ENCODE measurements at places on chromosomes 2 and 18.

DNA sequence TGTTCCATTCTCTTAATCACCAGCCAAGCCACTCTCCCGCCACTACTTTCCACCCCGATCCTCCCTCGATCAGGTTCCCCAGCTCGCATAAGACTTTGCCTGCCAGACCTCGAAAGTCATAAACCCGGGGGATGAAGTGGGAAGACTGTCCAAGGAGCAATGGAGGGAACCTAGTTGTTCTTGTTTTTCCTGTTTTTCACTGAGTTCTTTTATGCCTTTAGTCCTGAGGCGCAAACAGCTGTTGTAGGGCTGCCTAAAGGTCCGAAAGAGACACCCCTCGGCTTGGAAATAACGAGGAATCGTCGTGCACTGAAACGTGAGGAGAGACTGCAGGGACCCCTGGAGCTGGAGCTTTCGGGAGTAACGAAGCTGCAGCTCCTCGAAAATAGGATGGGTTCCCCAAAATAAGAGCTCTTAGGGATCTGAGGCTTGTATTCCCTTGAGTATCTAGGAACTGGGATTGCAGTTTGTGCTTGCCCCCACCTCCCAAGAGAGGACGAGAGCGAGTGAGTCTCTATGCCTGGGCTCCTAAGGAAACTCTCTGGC lies 1.7 kb upstream of the HOXD12 start:
- no peak for DNase-seq

DNA sequence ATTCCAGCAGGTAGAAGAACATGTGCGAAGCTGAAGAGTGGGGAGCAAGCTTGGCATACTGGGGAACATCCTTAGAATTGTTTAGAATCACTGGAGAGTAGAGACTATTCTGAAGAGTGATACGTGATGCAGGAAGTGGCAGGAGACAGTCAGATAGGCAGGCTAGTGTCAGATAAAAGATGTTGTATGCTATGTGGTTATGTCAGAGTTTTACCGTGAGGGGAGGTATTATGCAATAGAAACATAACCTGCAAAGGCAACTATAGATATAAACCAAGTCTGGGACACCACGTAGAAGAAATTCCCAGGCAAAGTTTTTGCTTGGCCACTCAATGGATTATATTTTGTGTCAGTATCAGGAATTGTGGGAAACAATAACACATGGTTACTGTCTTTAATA lies 62.0 kb upstream of the ZSWIM2 start:
- no peak for DNase-seq

GRCh38 chr2:37993143-37993542 lies 68.1 kb downstream of the RMDN2 start:
- no peak for DNase-seq

DNA sequence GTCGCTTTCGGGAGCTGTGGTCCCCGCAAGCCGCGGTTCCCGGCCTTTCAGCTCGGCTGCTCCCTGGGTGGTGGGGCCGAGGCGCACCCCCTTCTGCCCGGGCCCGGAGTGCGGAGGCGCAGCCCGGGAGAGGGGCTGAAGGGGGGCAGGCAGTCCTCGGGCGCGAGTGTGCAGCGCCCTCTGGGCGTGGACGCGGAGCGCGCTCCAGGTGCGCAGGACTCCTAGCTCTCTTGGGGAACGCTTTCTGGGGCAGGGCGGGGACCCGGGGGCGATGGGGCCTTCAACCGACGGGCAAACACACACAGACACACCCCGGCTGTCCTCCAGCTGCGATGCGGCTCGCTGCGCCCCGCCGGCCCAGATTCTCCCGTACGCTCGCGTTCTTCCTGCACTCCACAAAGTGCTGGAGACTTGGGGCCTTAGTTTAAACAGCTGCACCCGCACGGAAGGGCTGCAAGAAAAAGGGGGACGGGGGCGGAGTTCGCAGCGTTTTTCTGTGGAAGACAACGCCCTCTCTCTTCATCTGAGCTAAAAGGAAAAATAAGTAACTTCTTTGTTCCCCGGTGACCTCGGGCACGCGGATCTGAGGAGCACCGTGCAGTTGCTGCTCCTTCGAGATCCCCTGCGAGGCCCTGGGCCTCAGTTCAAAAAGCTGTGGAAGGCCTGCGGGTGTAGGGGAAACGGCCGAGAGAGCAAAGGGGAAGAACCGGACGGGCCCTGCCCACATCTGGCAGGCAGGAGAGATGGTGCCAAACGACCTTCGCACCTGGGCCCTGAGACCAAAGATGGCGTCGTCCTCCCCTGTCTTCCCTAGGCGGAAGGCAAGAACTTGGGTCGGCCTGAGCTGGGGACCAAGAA lies 593 bp upstream of the SDC1 start:
- peak; percentile 8 for DNase-seq

DNA sequence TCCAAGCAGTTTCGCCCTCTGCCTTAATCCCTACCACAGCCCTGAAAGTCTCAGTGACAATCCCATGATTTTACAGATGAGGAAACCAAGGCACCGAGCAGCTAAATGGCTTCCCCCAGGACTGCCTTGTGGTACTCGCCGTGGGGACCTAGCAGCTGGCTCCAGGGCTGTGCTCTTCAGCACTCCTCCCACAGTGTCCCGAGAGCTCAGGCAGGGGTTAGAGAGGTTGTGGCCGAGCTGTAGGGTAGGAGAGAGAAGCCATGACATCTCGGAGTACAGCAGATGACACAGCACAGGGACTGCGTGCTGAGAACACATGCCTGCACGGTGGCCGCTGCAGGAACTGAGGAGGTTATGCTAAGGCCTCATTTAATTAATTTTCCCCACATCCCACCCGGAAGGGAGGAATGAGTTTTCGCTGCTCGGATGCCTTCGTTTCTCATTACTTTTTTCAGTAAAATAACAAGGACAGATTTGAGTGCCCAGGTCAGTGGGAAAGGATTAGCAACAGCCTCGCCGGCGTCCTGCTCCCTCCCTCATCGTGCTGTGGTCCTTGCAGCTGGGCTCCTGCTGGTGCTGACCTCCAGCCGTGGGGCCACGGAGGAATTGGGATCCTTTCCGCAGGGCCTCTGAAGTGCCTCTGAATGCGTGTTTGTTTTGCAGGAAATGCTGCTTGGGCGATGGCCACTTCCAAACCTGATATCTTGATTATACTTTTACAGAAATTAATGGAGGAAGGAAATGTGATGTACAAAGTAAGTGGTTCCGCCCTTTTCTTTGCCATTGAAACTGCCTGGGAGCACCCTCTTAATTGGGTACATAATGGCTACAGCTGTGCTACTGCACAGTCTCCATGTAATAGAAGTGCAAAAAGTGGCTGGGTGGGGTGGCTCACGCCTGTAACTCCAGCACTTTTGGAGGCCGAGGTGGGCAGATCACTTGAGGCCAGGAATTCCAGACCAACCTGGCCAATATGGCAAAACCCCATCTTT lies 61.2 kb downstream of the WDSUB1 start:
- no peak for DNase-seq

- DNase-seq = no peak
Observed at GRCh38 chr2:24816884-24817283, 23.7 kb downstream of the CENPO start.

DNA sequence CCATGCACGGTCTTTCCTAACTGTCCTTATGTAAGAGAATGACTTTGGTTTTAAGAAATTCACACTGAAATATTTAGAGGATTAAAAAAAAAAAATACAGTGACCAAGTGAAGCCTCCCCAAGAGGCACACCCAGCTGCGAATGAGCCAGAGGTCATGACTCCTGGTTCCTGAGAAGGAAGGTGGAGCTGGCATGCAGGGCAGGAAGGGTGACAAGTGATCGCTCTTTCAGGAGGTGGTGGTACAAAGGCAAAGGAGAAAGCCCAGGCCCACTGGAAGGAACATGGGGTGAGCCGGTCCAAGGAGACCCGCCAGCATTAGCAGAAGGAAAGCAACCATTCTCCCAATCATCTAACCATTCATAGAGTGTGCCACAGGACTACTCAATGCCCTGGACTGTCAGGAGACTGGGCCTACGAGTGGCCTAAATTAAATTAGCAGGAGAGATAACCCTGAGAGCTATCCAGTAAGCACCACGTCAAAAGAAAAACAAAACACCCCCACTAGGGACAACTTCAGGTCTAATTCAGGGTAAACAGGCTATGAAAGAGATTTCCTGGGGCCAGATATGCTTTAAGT lies 7.8 kb downstream of the INO80C start:
- DNase-seq = no peak

DNA sequence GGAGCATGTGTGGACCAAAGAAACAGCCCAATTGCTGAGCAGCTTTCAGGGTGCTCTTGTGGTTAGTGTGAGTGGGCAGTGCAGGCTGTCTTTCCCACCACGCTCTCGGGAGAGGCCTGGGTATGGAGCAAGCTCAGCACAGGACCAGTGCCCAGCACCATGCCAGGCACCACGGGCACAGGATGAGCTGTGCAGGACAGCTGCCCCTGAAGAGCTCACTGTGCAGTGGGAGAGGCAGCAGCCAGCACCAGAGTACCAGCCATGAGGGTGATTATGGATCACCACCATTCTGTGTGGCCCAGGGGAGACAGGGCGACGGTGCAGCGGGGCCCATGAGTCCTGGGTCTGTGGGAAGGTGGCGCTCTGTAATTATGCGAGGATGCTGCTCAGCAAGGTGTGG lies 29.7 kb upstream of the FAHD2A start:
- no peak for DNase-seq

- DNase-seq = no peak
Observed at GRCh38 chr2:8984157-8984556, 19.3 kb downstream of the MBOAT2 start.

DNA sequence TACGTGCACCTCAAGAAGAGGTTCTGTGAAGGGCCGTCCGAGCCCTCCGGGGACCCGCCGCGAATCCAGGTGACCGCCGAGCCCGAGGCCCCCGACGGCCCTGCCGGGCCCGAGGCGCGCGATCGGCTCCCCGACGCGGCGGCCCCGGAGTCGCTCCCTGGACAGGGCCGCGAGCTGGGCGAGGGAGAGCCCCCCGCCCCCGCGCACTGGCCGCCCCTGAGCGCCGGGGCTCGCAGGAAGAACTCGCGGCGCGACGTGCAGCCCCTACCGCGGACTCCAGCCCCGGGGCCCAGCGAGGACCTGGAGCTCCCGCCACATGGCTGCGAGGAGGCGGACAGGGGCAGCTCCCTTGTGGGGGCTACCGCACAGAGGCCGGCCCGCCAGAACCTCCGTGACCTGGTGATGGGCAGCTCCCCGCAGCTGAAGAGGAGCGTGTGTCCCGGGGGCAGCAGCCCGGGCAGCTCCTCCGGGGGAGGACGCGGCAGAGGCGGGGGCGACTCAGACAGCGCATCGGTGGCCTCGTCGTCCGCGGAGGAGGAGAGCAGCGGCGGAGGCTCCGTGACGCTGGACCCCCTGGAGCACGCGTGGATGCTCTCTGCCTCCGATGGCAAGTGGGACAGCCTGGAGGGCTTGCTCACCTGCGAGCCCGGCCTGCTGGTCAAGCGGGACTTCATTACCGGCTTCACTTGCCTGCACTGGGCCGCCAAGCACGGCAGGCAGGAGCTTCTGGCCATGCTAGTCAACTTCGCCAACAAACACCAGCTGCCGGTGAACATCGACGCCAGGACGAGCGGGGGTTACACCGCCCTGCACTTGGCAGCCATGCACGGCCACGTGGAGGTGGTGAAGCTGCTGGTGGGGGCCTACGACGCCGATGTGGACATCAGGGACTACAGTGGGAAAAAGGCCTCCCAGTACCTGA lies 812 bp downstream of the SOWAHC start:
- no peak for DNase-seq

GRCh38 chr2:42086500-42086953 lies 38.7 kb downstream of the PKDCC start:
- peak; percentile 78 for DNase-seq

GRCh38 chr2:149489452-149489851 lies 98.1 kb downstream of the MMADHC start:
- no peak for DNase-seq

DNA sequence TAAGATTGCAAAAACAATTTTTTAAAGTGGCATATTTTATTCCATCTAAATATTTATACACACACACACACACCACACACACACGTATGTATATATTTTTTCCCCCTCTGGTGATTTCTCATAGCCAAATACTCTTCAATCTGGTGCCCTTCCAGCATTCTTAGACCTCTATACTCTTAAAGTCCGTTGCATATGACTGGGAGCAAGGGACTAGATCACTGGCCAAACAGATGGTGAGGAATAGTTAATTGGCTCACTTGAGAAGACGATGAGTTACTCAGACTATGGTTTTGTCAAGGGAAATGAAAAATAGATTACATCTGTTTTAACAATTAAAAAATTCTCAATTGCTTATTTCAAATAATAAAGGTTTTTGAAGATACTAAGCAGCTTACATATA lies 512.5 kb upstream of the LRRTM4 start:
- DNase-seq = no peak

DNA sequence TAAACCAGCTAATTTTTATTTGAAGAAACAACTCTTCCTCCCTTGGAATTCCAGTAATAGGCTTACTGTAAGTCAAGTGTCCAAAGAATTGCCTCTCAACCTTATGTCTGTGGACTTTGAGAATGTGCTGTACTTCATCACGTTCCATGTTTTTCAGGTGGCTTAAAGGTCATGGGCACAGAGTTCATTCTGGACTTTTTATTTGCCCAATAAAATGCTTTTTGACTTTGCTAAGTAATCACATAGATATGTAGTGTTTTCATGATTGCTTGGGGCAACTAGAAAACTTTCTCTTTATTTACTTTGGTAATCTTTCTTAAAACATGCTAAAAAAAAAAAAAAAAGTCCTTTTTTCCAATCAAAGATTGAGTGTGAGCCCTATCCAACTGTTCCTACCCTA lies 10.4 kb upstream of the DNAH7 start:
- DNase-seq = no peak

DNA sequence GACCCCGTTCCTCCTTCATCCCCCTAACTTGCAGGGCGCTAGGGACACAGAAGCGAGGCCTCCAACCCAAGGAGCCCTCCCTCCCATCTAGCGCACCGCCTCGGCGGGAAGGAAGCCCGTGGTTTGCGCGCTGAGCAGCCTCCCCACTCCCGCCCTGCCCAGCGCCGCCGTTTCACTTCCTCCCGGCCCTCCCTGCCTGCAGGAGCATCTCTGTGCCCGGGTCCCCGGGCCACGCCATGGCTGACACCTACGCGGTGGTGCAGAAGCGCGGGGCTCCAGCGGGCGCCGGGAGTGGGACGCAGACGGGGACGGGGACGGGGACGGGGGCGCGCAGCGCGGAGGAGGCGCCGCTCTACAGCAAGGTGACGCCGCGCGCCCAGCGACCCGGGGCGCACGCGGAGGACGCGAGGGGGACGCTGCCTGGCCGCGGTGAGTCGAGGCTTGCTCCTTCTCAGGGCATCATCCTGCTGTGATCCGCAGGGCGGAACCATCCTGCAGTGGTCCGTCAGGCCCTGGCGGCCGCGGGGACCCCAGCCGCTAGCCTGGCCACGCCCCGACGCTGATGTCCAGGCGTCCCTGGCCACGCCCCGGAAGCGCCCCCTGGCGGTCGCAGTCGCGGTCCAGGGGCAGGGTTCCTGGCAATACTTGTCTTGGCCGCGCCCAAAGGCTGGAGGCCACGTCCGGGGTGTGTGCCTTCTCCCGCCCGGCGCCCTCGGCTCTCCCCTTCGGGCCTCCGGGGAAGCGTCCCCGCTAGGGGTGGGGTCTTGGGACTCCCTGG lies 16.4 kb downstream of the PTPN18 start:
- DNase-seq = peak; percentile 87

- DNase-seq = no peak
Observed at GRCh38 chr18:30999887-31000628, 42.5 kb downstream of the DSC3 start.

Data from midbrain (tissue), 1 donor.